ENCODE measurements at places on chromosomes 6 and 20.

GRCh38 chr6:63963769-63964315, 328.2 kb downstream of the PHF3 start:
- DNase-seq: no peak

- no peak for DNase-seq
These were observed 124.1 kb downstream of the CBLN4 start for GRCh38 chr20:55881204-55881603.

GRCh38 chr6:16166871-16167608, 38.2 kb downstream of the MYLIP start:
- DNase-seq: no peak

GRCh38 chr20:46056970-46057855, 28.2 kb downstream of the SLC12A5 start:
- no peak for DNase-seq

GRCh38 chr6:151239603-151240035, at the start of gene AKAP12:
AKAP12 (plus strand) TSS chr6:151239967; CDS start chr6:151240563, 596 bp downstream.
- no peak for DNase-seq

- DNase-seq: no peak
These were observed 22.2 kb downstream of the RNF24 start for GRCh38 chr20:3993109-3993508.

GRCh38 chr6:119036081-119036480, 42.4 kb downstream of the FAM184A start:
- DNase-seq: no peak

GRCh38 chr6:165013701-165014100, 295.7 kb downstream of the C6orf118 start:
- no peak for DNase-seq

- DNase-seq: no peak
These were observed 80.9 kb upstream of the PLN start for GRCh38 chr6:118467181-118467580.

GRCh38 chr6:20769631-20770030, 235.4 kb downstream of the CDKAL1 start:
- no peak for DNase-seq

DNA sequence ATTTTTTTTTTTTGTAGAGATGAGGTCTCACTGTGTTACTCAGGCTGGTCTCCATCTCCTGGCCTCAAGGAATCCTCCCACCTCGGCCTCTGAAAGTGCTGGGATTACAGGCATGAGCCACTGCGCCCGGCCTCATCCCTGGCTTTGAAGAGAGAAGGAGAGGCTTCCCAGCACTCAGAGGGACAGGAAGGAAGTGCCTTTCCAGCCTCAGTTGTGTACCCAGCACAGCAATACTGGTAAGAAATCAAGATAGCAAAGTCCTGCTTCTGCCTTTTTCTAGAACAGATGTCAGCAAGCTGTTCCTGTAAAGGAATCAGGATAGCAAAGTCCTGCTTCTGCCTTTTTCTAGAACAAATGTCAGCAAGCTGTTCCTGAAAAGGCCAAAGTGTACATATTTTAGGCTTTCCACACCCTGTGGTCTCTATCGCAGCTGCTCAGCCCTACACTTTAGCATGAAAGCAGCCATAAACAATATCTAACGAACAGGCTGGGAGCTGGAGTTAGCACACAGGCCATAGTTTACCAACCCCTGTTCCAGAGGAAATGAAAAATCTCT, 6.3 kb upstream of the PLTP start:
- no peak for DNase-seq

DNA sequence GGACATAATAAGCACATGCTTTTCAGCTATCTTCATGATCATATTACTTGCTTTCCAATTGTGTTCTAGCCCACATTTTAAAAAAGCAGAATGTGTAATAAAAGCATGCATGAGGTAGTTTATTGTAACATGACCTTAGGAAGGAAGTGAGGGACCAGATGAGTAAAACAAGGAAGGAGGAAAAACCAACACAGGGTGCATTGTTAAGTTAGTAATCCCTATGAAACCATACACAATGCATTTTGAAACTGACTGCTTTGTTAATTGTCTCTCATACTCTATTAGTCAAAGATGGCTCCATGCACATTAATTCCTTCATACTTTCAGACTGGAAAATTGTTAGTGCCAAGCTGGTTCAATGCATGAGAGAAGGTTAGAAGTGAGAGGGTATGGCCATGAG, 37.7 kb upstream of the CENPW start:
- DNase-seq: no peak

- DNase-seq: no peak
These were observed 47.3 kb upstream of the STXBP5 start for GRCh38 chr6:147156799-147157382.

- no peak for DNase-seq
These were observed 152.9 kb downstream of the AKAP7 start for GRCh38 chr6:131288214-131288613.

- no peak for DNase-seq
These were observed 3.7 kb downstream of the TGM2 start for GRCh38 chr20:38161412-38161774.

- no peak for DNase-seq
These were observed 129.0 kb upstream of the FOXQ1 start for GRCh38 chr6:1182722-1183521.

DNA sequence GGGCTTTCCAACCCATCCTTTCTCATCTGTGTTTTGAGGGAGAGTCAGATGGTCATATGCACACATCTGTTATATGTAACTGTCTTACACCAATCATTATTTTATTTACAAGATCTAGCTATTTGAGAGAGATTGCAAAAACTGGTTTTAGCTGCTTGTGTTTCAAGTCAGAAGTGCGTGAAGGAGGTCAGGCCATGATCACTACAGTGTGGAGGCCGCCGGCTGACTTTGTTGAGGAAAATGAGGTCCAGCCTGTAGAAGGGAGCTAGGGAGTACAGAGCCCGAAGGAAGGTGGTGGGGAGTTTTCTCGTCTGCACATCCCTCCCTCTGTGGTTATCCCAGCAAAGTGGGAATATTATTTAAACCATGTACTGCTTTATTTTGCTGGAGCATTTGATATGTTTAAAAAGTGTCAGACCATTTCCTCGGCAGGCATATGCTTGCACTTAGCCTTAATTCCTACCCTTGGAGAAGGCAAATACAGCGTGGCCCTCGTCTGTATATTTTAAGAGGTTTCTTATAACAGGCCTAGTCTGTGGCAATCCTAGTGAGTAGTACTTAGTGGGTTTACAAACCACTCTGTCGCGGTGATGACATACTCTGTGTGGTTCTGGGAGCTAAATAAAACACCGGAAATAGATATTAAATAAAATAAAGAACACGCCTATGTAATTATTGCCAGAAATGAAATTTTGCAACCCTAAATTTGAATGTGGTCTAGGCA, 95.6 kb downstream of the UST start:
- DNase-seq: no peak

- no peak for DNase-seq
These were observed 523.4 kb upstream of the BTBD3 start for GRCh38 chr20:11394145-11394833.

- DNase-seq: no peak
These were observed 31.4 kb downstream of the AFDN start for GRCh38 chr6:167858086-167858591.

DNA sequence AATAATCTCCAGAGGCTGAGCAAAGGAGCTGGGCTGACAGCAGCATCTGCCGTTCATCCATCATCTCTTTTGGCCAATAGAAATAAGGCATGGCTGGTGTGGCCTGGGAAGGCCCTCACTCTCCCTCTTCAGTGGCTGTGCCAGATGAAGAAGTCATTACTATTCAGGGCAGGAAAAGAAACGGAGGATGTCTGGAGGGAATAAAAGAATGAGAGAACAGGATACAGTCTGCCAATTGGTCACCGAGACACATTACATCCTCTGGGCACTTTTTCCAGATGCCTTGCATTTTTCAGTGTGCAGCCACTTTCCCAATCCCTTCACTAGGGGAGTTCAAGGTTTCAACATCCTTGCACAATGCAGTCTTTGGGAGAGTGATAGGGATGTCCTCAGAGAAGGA, 32.2 kb upstream of the VGLL2 start:
- DNase-seq: no peak

DNA sequence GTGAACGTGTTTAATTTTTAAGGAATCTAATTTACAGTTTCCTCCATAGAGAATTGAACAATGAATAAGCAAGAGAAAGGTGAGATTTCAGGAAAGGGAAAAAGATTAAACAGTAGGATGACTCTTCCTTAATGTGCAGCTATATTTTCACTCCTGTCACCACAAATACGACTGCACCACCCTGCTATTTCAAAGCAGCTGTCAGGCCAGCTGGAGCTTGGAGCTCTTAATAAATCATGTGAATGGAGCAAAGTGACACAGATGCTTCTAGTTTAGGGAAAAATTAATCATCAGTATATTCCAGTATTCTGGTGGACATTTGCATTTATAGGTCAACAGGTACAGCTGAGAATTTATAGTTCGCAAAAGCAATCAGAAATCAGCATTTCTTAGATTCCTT, 56.5 kb upstream of the PKIB start:
- DNase-seq: no peak

- DNase-seq: peak; percentile 15
These were observed 4.6 kb downstream of the OR2H2 start for GRCh38 chr6:29589423-29590048.

- no peak for DNase-seq
These were observed 28.3 kb downstream of the STX7 start for GRCh38 chr6:132484680-132485018.

GRCh38 chr6:14259594-14260152, 142.1 kb downstream of the CD83 start:
- no peak for DNase-seq

DNA sequence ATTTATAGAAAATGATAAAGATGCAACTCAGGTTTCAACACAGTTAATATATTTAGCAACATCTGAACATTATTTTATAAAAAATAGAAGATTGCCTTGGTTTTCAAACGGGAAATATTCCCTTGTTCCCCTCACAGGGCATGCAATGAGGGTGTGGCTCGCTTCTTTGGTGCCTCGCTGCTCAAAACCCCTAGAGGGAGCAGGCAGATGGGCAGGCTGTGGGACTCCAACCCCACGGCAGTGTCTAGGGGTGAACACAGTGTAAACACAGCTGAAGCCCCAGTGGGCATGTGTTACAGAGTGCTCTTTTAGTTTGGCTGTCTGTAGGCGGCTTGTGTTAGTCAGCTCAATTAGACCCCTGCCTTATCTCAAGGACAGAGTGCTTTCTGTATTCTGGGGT, 560.8 kb upstream of the IMPG1 start:
- DNase-seq: no peak

DNA sequence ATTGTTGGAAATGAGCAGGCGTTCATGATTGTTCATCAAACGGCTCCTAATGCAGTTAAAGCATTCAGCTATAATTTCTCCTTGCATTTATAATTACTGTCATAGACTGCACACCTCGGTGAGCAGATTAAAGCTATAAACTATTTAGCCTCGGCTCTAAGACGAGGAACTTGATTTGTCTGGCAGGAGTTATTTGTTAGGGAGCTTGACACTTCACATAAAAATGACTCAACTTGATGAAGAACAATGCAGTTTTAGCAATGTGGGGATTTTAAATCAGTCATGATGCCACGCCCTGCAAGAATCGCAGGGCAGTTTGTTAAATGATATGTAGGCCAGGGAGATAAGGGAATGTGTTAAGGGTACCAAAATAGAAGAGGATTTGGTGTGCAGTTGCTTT, 290.2 kb downstream of the TSHZ2 start:
- DNase-seq: no peak

- no peak for DNase-seq
These were observed 213.1 kb upstream of the STXBP5 start for GRCh38 chr6:146990821-146991798.

GRCh38 chr20:57792386-57793080, 82.7 kb upstream of the PMEPA1 start:
- DNase-seq: no peak

GRCh38 chr6:43228951-43229802, at the start of gene DNPH1:
DNPH1 (minus strand) TSS chr6:43229481; CDS start chr6:43229456, 25 bp downstream.
- peak; percentile 77 for DNase-seq

DNA sequence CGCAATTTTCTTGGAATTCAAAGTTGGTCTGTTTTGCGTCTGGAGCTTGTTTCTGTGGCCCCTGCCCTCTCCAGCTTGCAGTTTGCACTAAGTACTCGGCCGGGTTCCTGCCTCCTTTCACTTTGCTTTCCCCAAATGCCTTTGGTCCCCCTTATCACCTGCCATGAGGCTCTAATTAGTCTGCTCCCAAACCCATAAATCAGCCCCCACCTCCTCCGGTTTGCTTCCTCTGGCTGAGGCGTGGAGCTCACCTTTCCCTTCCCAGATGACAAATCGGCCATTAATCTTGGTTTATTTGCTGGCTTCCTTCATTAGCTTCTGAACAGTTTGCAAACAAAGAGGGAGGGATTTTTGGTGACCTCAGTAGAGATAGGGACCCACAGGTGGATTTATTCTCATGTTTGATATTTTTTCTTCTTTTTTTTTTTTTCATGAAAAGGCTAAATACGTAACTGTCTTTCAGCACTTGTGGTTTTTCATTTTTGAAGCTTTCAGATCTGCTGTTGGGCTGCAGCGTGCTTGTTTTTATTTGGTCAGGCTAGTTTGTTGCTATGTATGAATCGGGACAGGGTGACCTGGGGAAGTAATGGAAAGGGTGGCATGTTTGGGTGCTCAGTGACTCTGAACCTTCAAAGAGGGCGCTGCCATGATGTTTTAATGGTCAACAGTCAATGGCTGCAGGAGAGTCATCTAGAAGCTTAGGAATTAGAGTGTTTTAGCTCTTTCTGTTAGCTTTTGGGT, 121.7 kb upstream of the JAG1 start:
- DNase-seq: no peak

DNA sequence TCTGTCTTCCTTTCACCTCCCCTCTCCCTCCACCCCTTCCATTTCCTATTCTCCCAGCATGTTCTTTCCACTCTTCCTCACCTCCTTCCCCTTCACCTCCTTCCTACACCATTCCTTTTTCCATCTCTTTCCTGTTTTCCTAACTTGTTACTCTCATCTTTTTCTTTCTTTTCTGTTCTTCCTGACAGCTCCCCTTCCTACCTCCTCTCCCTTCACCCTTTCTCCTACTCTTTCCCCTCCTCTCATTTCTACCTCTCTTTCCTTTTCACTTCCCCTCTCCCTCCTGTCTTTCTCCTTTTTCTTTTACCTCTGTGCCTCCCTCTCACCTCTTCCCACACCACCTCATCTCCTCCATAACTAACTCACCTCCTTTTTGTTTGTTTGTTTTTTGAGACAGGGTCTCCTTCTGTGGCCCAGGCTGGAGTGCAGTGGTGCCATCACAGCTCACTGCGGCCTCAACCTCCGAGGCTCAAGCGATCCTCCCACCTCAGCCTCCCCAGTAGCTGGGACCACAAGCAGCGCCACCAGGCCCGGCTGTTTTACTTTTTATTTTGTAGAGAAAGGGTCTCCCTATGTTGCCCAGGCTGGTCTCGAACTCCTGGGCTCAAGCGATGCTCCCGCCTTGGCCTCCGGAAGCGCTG, 864 bp upstream of the ARFGEF2 start:
- DNase-seq: no peak

Data from activated T-helper 1 cell treated with anti-CD3 and anti-CD28 coated beads, Interleukin-2, amount 50 U/mL, for 16 hours (primary cell).